PC-3 (cell line): ENCODE measurements at places on chromosomes 7 and 10. TPM values are rescaled to one million over a fixed set of nuclear protein-coding genes. Genes with fewer than 3 reads are reported as not detected.

- no peak for DNase-seq
These were observed 130.6 kb upstream of the NPVF start for GRCh38 chr7:25358926-25359325.

DNA sequence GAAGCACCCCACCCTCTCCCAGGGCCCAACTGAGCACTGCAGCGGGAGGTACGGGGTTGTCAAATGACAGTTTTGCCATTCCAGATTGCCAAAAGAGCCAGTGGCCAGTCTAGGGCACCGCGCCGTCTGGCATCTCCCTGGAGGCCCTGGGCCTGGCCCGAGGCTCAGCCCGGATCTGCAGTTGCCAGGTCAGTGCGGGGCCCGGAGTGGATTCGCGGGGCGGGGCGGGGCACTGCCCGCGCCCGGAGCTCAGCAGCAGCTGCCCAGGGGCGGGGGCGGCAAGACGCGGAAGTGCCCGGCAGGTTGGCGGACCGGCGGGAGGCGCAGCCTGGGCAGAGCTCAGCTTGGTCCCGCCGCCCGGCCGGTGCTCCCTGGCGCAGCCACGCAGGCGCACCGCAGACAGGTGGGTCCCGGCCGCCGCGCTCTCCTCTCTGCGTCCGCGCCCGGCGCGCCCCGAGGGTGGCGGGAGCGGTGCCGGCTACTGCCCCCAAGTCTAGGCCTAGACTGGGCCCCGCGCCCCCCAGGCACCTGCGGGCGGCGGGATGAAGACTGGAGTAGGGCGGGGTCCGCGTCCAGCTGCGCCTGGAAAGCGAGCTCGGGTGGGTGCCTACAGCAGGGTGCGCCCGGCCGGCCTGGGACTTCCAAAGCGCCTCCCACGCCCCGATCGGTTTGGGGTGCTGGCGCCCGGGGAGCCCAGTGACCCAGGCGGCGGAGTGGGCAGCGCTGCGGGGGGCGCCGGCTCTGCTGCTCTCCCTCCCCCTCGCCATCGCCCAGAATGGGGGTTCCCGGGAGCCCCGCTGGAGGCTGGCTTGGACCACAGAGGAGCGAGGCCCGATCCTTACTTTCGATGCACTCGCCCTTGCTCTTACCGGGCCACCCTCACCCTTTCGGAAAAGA lies at the start of gene IRF5:
Gene IRF5, plus strand, starts transcription at position 281 of the 897 bp plus-strand sequence. CDS start 4,155 bp downstream, outside the sequence.
- peak; percentile 66 for DNase-seq

CYP3A7 gene
- total RNA-seq = not detected in 2 replicates

TLX1 gene
- not detected in 2 replicates for total RNA-seq

GRCh38 chr7:107103369-107103768 lies 58.9 kb downstream of the PRKAR2B start:
- peak; percentile 66 for DNase-seq

GRCh38 chr10:103648636-103649532 lies 155.4 kb downstream of the NEURL1 start:
- DNase-seq = no peak

GRCh38 chr7:28258240-28258639 lies 77.6 kb upstream of the JAZF1 start:
- DNase-seq = no peak

INA gene
- total RNA-seq = not detected in 2 replicates

GRCh38 chr10:80498078-80498832 lies 39.4 kb upstream of the SH2D4B start:
- DNase-seq = no peak

GRCh38 chr7:140298213-140298612 lies 100.1 kb downstream of the SLC37A3 start:
- DNase-seq = no peak

DNA sequence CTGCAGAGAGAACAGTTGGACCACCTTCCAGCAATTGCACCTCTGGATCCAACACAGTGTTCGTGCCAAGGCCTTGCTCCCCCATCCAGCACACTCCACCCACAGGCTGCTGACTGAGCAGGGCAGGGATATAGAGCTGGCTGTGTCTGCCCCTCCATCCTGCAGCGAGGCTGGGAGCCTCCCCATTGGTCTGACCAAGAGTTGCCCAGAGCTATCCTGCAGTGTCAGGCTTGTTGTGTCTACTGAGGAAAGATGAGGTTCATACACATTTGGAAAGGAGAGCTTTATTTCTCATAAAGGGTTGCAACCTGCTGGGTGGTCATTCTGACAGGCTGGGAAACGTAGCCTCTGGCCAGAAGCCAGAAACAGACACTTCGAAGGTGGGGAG lies 27.1 kb downstream of the PRF1 start:
- DNase-seq = no peak

LIMK1 gene
- total RNA-seq = 40.3 and 54.3 TPM in 2 replicates
